ENCODE measurements at places on chromosomes 13 and 19. TPM values are rescaled to one million over a fixed set of nuclear protein-coding genes. Genes with fewer than 3 reads are reported as not detected.

Gene ALOX5AP
- 198 TPM for polyA plus RNA-seq

Gene TMPRSS9
- polyA plus RNA-seq = not detected

Gene PTH2
- polyA plus RNA-seq = not detected

Gene ITGBL1
- polyA plus RNA-seq = not detected

Gene KLK4
- polyA plus RNA-seq = not detected

Gene LRRC63
- 0.31 TPM for polyA plus RNA-seq

DNA sequence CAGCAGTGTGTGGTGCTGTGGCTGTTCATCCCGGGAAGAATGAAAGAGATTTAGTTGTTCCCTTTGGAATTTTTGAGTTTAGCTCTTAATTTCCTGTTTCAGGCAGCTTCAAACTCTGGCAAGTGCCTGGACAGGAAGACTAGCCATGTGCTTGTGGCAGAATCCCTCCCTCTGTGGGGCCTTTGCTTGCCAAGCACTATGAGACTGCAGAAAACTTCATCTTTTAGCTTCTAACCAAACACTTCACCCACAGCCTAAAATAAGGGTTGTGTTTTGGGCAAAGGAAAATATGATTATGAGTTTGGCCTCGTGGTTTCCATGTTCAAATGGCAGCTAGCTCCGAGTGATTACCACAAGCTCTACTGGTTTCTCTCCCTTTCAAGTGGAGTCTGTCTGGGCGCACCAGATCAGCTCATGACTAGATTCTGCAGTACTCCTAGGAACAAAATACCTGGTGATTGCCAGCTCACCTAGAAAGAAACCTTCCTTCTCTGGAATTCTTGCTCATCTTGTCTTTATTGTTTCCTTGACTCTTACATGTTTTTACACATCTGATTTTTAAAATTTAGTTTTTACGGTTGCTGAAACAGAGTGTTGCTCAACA, 707.5 kb downstream of the SLITRK6 start:
- no peak for DNase-seq

- DNase-seq = no peak
Observed at GRCh38 chr13:98033277-98034247, 80.1 kb downstream of the IPO5 start.

- no peak for DNase-seq
Observed at GRCh38 chr13:37476874-37477273, 121.7 kb downstream of the POSTN start.

DNA sequence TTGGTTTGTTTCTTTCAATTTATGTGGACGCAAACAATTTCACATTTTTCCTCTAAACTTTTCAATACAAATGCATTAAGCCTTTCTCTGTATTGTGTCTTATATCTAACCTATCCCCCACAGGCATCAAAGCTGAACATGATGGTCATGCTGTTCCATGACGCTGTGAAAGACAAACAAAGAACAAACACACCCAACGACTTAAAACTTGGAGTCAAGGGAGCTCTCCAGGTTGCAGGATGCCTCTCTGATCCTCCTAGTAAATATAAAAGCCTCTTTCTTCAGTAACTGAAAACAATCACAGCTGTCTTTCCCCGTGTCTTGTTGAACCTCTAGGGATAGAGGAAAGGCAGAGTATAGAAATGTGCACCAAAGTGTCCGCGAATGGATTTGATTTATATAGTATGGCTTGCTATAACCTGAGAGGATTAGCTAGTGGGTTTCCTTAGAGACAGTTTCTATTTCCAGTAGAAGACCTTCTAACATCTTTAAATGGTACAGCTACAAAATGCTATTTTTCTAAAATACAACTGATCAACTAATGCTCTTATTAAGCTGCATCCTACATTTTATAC, 43.1 kb downstream of the PCDH9 start:
- no peak for DNase-seq

DNA sequence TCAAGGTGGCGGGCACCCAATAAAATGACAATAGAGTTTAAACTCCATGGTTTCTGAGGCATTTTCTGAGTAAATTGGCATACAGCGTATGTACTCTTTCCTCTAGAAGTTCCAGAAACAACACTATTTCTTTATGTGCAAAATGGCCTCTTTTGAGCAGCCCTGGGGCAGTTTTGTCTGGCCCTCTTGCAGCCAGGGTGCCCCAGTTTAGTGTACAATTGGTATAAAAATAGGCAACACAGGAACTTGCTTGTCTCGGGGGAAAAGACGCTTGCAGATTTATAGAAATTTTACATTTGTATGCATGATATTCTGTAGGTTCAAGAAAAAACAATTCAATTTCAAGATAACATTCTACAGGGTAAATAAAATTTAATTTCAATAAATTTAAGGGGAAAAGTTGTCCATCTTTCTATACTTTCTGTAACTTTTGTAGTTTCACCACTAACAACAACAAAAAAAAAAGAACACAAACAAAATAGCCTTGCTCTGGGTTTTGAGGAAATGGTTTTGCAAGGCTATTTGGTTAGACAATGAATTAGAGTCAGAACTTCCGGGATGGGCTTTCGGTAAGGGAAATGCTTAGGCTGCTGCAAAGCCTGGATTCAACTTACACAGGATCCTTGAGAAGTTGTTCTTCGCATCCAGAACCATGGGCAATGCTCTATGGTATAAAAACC, 45.3 kb downstream of the LRCH1 start:
- DNase-seq = no peak

DNA sequence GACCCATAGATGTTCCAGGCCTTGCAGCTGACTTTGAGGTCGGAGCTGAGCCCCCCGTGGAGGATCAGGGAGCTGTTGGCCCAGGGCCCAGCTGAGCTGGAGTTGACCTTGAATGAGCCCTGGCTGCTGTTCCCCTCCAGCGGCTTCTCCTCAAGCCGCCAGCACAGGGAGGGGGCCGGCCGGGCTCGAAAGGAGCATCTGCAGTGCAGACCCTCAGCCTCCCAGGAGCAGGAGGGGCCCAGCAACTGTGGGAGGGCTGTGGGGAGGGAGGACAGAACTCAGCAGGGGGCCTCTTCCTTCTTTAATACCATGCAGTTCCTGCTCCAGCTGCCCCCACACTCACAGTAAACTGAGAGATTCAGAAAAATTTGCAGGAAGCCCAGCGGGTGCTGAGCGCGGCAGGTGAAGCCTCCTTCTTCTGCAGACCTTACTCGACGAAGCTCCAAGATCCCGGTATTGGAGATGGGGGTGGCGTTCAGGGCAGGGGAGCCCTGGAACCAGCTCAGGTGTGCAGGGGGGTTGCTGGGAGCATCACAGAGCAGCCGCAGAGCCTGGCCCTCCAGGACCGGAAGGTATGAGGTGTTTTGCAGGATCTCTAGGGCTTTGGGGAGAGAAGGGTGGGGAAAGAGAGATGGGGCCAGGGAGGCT, 2.6 kb downstream of the SIGLEC5 start:
- DNase-seq = no peak

GRCh38 chr13:38577048-38577447, 109.8 kb upstream of the FREM2 start:
- DNase-seq = no peak

- DNase-seq = no peak
Observed at GRCh38 chr13:31105856-31106255, 55.8 kb downstream of the HSPH1 start.

DNA sequence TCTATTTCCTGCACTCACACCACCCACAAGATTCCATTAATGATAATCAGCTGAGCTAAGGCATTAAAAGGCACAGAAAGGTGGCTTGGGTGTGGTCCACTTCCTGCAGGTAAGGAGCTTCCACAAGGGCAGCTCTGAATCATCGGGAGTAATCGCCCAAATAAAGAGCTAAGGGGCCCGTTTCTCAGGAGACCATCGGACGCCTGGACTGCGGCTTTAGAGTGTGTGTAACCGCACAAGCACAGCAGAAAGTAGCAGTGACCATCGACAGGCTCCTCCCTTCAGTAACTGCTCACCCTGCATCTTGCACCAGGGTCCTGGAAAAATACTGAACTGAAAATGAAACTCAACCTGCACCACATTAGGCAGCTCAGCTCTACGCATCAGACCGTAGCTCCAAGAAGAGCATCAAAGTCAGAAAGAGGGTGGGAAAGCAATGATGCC, 6.0 kb downstream of the STK24 start:
- no peak for DNase-seq

GRCh38 chr19:11323601-11324078, 15.8 kb downstream of the RAB3D start:
- DNase-seq = no peak

DNA sequence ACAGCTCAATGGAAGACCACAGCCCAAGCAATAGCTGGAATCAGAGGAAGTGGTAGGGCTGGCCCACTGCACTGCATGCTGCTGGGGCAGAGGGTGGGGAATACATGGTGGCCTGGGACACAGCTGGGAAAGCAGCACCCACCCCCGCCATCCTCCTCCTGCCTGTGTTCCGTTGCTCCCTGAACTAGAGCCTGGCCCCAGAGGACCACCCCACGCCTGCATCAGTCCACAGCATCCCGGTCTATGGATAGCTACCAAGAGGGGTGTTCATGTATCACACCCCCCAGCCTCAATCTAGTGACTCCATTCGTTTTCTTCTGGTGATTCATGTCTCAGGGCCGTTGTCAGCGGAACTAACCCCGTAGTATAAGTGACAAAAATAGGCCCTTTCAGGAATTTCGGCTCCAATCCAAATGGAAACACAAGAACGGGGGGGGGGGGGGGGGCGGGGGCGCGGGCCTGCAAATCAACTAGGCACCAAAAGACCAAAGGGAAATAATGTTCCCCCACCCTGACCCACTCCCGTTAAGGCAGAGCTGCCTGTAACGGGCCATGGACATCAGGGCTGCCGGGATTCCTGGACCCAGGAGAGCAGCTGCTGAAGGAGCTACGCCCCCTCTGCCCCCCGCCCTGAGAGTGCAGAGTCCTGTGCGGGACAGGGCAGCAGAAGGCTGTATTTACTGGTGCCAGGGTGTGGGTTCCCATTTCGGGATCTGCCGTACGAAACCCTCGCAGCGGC, 18.9 kb upstream of the EPHX3 start:
- no peak for DNase-seq

DNA sequence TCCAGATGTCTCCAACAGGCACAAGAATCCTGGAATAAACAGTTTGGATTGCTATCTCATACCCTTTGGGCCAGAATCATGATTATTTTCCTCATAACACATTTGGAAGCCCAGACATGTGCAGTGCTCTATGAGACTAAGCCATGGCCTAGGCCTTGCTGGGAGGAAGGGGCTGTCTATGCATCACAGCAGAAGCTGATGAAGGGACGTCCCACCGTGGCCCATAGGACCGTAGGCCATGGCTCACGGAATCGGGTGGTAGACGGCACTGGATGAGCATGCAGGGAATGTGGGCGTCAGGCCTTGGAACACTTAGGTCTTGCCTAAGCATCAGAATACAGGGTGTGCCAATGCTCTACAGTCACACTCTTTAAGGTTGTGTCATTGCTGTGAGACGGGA, 283.8 kb upstream of the TSHZ3 start:
- no peak for DNase-seq

All from naive thymus-derived CD4-positive, alpha-beta T cell (primary cell).